ENCODE measurements at places on chromosomes 2 and 18. TPM values are rescaled to one million over a fixed set of nuclear protein-coding genes. Genes with fewer than 3 reads are reported as not detected.

The C1QL2 gene
- total RNA-seq, result 11.6 TPM

DNA sequence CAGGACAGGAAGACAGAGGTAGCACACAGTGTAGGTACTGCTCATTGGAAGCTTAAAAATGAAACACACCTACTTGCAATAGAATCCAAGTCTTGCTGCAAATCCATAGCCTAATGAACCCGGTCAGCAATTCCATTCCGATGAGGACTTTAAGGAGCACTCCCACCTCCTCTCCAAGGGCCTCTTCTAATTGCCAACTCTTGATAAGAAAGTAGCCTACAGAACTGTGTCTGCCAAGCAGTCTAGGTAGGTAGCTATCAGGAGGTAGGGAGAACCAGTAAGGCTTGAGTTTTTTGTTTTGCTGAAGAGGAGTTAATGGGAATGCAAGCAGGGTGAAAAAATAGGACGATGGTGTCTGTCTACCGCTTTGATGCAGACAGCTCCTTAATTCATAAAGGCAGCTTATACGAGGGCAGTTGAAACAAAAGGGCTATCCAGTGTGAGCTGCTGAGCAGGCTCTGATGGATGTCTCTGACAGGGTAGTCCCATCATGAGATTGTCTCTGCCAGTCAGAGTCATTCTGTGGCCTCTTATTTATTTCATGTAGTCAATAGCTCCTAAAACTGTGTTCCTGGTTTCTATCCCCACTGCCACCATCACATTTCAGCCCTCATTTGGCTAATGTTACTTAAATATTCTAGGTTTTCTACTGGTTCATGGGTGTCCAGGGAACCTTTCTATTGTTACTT lies 155.6 kb upstream of the DNMT3A start:
- H3K27ac ChIP-seq, result no peak overlapping the region
- no peaks in the 10 kb centered on the region for H3K4me1 ChIP-seq
- no peaks in the 10 kb centered on the region for H3K36me3 ChIP-seq
- no peaks in the 10 kb centered on the region for H3K27me3 ChIP-seq

The OR6B3 gene
- total RNA-seq, result not detected

GRCh38 chr18:44856157-44856556 lies 175.5 kb downstream of the SETBP1 start:
- H3K4me3 ChIP-seq, result no peak overlapping the region
- DNase-seq, result no peak
- H3K4me1 ChIP-seq, result no peaks in the 10 kb centered on the region
- H3K27ac ChIP-seq, result no peak overlapping the region

DNA sequence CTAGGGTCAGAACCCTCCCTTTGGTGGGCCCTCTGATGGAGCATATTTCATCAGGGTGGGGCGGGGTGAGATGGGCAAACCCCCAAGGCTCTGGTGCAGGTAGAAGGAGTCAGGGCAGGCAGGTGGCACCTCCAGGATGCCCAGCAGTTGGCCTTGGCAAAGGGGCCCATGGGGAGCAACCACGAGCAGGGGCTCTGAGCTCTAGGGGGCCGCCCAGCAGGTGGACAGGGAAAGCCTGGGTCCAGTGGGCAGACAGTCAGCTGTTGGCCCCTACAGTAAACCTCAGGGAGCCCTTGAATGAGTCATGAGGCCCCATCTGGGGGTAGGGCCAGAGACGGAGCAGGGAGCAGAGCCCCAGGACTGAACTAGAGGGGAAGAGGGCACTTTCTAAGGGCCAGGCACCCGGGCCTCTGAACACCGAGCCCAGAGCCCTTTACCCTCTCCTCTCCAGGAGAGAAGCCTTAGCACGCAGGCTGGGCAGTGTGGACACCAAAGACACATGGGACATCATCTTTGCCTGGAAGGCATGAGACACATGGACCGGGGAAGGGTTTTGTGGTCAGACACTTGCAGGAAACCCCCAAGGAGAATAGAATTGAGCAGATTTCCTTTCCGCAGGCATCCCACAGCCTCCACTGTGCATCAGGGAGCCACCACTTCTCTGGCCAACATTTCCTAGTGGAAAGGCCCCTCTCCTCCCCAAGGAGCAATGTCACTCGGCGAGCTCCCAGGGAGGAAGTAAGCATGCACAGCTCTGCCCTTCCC lies 257.3 kb downstream of the GLI2 start:
- H3K27me3 ChIP-seq, result no peaks in the 10 kb centered on the region
- DNase-seq, result no peak
- H3K4me1 ChIP-seq, result no peaks in the 10 kb centered on the region
- H3K4me3 ChIP-seq, result no peak overlapping the region
- H3K27ac ChIP-seq, result no peak overlapping the region

DNA sequence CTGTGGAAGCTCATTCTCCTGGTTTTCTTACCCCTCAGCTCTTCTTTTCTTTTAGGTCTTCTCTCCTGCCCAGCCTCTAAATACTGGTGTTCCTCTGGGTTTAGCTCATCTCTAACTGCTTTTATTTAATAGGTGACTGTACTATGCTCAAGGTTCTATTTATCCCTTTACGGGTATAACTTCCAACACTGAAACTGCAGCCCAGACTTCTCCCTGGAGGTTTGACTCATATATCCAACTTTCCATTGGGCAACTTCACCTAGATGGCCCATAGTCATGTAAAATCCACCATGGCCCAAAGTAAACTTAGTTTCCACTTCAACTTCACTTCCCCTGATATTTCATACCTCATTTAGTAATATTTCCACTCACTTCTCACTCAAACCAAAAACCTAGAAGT lies 273.1 kb downstream of the PLCL1 start:
- H3K4me3 ChIP-seq, result no peak overlapping the region
- H3K4me1 ChIP-seq, result peaks cover 9% of the 10 kb centered on the region
- H3K27ac ChIP-seq, result peak overlapping the region; percentile 53
- no peaks in the 10 kb centered on the region for H3K36me3 ChIP-seq
- no peaks in the 10 kb centered on the region for H3K27me3 ChIP-seq
- no peak for DNase-seq

- peaks cover 5% of the 10 kb centered on the region for H3K36me3 ChIP-seq
- peak overlapping the region; percentile 98 for H3K27ac ChIP-seq
- H3K27me3 ChIP-seq, result no peaks in the 10 kb centered on the region
These were observed 1.7 kb upstream of the GATA6 start for GRCh38 chr18:22167471-22168241.

GRCh38 chr2:54318821-54319220 lies 62.8 kb upstream of the TSPYL6 start:
- no peak for DNase-seq
- no peak overlapping the region for H3K27ac ChIP-seq
- no peaks in the 10 kb centered on the region for H3K4me1 ChIP-seq
- H3K27me3 ChIP-seq, result no peaks in the 10 kb centered on the region
- no peaks in the 10 kb centered on the region for H3K36me3 ChIP-seq
- no peak overlapping the region for H3K4me3 ChIP-seq

GRCh38 chr2:201820383-201821007 lies 14.2 kb downstream of the CDK15 start:
- no peaks in the 10 kb centered on the region for H3K4me1 ChIP-seq
- DNase-seq, result no peak
- no peaks in the 10 kb centered on the region for H3K36me3 ChIP-seq
- H3K27ac ChIP-seq, result no peak overlapping the region
- H3K4me3 ChIP-seq, result no peak overlapping the region

- DNase-seq, result no peak
- no peak overlapping the region for H3K4me3 ChIP-seq
- no peaks in the 10 kb centered on the region for H3K4me1 ChIP-seq
- H3K27ac ChIP-seq, result no peak overlapping the region
- H3K27me3 ChIP-seq, result no peaks in the 10 kb centered on the region
- H3K36me3 ChIP-seq, result no peaks in the 10 kb centered on the region
These were observed 123.3 kb downstream of the CLIP4 start for GRCh38 chr2:29238497-29238896.

DNA sequence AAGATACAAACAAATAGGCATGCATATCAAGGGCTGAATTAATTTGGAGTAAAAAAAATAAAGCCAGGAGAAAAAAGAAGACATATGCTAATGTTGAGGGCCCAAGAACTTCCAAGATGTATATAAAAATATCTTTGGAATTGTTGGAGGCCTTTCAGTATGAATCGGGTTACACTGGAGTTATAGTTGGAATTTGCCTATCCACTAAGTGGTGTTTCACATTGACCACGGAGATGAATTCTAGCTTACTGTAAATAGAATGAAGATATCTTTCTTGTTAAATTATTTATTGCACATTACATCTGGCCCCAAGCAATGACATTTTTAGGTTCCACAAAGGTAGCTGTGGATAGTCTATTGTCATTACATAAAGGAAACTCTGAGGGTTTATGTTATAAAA lies 38.5 kb upstream of the TRIB2 start:
- no peak overlapping the region for H3K4me3 ChIP-seq
- no peak overlapping the region for H3K27ac ChIP-seq
- no peaks in the 10 kb centered on the region for H3K27me3 ChIP-seq
- DNase-seq, result no peak
- no peaks in the 10 kb centered on the region for H3K4me1 ChIP-seq

The CCDC150 gene
- total RNA-seq, result 7.1 TPM

The HAAO gene
- total RNA-seq, result 7.2 TPM

The CRACDL gene
- total RNA-seq, result 51.9 TPM

The HYCC2 gene
- total RNA-seq, result 2.1 TPM

DNA sequence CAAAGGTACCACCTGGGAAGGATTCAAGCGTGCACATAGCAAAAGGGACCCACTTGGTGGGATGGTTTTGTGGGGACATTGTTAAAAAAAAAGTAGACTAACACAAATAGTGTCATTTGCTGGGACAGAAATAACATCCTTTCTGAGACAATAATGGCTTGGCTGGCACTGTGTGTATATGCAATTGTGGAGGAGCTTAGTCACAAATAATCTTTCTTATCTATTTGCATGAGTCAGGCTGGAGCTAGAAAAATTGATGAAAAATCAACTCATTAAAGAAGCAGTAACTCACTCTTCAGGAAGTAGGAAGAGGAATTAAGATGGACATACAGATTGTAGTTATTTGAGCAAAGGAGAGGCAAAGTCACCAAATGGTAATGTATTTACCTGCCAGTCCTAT lies 29.5 kb upstream of the ITGB6 start:
- H3K4me3 ChIP-seq, result no peak overlapping the region
- H3K36me3 ChIP-seq, result no peaks in the 10 kb centered on the region
- H3K4me1 ChIP-seq, result peaks cover 8% of the 10 kb centered on the region
- no peaks in the 10 kb centered on the region for H3K27me3 ChIP-seq

The LIPG gene
- 1.6 TPM for total RNA-seq

Data from ascending aorta (tissue), 2 donors.